ENCODE measurements at places on chromosomes 4 and X. TPM values are rescaled to one million over a fixed set of nuclear protein-coding genes. Genes with fewer than 3 reads are reported as not detected.

DNA sequence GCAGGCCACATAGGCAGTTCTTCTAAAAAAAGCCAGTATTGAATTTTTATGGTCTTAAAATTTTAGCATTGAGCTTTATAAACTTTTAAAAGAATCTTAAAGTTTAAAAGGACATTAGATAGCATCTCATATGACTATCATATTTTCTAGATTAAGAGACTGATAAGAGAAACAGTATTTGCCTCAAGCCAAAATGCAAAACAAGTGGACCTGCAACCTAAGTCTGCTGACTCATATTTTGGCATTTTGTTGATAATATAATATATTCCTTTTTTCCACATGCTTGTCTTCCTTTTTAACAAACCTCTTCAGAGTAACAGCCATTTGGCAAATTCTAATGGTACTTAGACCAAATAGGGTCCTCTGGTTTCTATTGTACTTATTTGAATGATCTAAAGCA is 328.5 kb upstream of the GALNTL6 start:
- DNase-seq: no peak

GRCh38 chr4:16085822-16086221 is 2.0 kb upstream of the PROM1 start:
- DNase-seq: no peak

DNA sequence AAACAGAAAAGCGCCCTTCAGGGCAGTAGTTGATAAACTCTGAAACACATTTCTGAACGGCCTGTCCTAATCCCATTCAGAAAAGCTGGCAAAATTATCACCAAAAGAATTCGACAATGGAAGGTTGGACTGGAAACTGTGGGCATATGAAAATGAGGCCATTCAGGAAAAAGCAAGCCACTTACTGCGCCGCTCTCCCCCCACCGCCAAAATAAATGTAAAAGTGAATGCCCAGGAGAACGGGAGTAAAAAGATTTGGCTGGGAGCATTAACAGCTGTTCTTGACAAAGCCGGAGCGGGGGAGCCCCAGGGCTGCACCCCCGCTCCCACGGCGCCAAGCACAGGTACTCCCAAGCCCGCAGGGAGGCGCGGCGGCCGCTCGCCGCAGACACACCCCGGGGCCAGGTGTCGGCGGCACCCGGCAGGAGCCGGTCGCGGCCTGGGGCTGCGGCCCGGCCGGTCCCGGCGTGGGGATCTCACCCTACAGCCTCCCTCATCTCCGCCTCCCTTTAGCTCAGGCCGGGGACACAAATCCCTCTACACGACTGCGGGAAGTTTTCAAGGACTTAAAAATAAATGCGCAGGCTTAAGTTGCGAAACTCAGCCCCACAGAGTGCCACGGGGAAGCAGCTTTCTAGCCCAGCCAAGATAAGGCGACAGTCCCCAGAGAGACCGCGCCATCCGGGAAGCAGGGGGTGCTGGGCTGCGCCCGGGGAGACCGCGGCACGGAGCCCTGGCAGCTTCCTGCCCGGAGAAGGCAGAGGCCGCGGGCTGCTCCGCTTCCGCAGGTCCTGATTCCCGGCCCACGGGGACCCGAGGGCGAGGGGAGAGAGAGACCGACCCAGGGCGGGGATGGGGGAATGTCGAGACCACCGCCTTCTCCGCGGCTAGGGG is 593 bp downstream of the SH3RF1 start:
- DNase-seq: peak; percentile 34

Gene P2RY8
- total RNA-seq: 0.14 TPM

Gene PLXNB3
- 105 TPM for total RNA-seq
